ENCODE measurements at places on chromosomes 6 and 20.

DNA sequence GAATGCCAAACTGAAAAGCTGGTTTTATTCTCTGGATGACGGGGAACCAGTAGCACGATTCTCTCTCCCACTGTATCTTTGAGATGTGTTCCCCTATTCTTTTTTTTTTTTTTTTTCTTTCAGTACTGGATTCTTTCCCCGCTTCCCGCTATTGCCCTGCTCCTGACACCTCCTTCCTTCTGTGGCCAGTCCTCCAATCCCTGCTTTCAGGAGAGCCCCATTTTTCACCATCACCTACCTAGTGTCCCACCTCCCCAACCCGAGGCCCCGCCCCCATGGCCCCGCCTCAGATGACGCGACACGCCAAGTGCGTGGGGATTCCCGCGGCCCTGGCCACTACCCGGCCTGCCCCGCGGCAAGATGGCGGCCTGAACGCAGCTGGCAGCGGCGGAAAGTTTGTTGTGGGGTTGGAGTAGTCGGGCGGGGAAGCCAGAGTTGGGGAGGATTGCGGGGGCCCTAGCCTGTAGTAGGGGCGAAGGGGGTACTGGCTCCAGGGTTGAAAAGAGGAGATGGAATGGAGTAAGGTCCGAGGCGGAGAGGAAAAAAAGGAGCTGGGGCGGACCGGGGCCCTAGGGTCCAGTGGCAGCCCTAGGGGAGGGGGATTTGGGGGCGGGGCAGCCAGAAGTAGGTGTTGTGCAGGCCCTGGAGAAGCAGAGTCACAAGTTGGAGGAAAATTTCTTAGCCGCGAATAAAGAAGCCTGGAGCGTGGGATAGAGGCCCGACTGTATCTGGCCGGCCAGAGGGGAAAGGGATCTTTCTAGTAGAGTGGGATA is at the start of gene TJAP1:
TJAP1 (plus strand) TSS at position 336 of the 773 bp plus-strand sequence. CDS start 21,432 bp downstream, outside the sequence.
- DNase-seq = peak; percentile 100

GRCh38 chr6:167103041-167103891 is 19.6 kb upstream of the CCR6 start:
- DNase-seq = no peak

DNA sequence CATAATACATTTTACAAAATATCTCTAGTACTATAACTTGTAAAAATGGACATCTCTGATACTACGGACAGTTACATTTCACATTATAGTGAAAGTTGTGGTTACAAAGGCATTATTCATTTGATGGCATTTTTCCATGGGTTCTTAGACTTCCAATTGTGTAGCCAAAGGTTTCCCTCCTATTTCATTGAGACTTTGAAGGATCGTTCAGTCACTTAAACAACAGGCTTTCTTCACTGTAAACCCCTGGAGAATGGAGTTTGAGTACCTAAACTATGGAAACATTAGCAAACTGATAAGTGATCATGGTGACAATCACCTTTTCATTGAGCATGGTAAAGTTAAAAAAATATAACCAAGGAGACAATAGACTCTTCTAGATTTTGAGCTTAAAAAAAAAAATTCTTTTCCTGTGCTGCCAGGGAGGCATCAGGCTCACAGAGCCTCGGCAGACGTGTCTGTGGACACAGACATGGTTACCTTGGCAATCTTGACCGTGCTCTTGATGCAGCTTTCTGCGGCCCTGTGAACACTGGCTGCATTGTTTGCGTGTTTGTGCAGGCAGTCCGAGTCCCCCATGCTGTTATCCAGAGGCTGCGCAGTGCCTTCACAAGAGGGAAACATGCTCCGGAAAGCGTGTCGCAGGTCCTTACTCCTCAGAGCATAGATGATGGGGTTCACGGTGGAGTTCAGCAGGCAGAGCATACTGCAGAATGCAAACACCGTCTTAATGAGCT is 22.6 kb downstream of the CNR1 start:
- DNase-seq = no peak

- DNase-seq = no peak
Measured at GRCh38 chr6:30894935-30895334, 10.6 kb downstream of the DDR1 start.

DNA sequence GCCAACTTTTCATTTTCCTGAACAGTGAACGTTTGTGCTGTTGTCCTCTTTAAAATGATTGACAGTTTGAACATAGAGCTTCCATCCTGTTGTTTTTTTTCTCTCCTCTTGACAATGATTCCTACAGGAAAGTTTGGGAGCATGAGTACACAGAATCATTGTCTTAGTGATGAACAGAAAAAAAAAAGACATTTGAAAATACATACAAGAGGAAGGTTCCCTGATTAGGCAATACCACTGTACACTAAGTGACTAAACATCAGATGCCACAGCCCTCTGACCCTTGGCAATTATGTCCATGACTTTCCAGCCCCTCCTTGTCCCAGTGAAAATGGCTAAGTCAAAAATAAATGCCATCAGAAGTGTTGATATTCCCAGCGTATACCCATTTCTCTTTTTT is 71.5 kb downstream of the RTN4IP1 start:
- DNase-seq = no peak

DNA sequence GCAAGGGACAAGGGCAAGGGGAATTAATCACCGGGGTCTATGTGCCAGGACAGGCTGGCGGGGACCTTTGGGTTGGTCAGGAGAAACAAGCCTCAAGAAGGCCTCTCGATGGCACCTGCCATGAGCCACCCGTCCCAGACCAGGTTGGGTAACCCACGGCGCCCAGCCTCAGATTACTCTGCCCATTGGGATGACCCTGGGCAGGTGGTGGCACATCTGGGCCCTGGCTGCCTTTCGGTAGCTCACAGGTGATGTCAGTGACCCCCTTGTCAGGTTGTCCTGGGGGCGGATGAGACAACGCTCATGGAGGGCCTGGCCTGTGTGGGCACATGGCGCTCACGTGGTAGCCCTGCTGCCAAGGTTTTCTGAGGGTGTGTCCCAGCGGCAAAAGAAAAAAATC is 152.2 kb downstream of the SYCP2 start:
- no peak for DNase-seq

GRCh38 chr20:19765266-19765665 is 7.2 kb downstream of the RIN2 start:
- DNase-seq = no peak

- no peak for DNase-seq
Measured at GRCh38 chr20:33733654-33734576, 2.1 kb downstream of the ZNF341 start.

DNA sequence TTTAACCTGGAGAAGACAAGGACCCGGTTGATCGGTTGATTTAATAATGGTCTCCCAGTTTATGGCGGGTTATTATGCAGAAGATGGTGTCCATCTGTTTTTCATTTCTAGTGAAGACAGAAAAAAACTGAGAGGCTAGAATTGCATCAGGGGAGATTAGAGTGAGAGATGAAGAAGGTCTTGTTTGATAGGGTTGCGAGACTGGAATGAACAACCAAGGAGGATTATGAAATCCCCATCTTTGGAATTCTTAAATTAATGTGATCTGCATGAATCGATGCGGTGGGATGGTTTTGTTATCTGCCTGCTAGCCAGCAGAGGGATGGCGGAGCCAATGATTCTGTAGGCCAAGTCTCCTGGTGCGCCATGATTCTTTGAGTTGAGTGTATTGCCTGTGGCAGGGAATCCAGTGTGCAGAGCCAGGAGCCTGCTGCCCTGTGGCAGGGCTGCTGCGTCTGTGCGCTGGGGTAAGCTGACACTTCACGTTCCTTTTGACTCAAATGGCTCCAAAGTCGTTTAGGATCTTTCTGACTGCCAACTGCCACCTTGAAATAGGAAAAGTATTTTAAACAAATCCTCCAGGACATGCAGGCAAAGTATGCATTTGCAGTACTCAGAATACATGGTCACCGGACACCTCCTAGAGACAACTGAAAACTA is 200.1 kb downstream of the CLIC5 start:
- no peak for DNase-seq

- no peak for DNase-seq
Measured at GRCh38 chr20:14986026-14986655, 648.7 kb upstream of the FLRT3 start.

DNA sequence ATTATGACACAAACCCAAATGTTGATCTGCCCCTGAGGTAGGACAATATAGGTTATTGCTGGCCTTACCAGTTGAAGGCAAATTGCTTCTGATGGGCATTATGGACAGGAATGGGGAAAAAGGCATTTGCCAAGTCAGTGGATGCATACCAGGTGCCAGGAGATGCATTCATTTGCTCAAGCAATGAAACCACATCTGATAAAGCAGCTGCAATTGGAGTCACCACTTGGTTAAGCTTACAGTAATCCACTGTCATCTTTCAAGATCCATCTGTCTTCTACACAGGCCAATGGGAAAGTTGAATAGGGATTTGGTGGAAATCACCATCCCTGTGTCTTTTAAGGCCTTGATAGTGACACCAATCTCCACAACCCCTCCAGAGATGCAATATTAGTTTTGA is 648.6 kb downstream of the COL12A1 start:
- no peak for DNase-seq

GRCh38 chr20:62804627-62805154 is at the start of gene OGFR:
OGFR (plus strand) TSS chr20:62804835; CDS start chr20:62804860, 25 bp downstream.
- peak; percentile 81 for DNase-seq
